ENCODE measurements at places on chromosomes 11 and 22.

DNA sequence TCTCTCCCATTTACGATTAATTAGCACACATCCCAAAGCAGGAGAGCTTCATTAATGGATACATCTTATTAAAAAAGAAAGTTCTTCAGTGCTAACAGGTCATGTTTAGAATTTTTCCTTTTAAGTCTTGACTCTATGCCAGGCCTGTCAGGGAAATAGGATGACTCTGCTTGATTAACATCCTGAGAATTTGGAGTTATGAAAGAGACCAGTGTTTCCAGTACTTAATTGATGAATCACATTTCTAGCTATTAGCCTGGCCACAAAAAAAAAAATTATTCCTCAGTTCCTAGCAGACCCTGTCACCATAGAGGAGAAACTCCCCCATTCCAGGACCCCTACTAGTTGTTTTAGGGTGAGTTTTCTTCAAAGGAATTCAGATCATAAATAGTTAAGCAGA lies 23.6 kb upstream of the ME3 start:
- peak; percentile 95 for DNase-seq

- DNase-seq: no peak
These were observed 82.5 kb downstream of the ARHGAP42 start for GRCh38 chr11:100769617-100770016.

DNA sequence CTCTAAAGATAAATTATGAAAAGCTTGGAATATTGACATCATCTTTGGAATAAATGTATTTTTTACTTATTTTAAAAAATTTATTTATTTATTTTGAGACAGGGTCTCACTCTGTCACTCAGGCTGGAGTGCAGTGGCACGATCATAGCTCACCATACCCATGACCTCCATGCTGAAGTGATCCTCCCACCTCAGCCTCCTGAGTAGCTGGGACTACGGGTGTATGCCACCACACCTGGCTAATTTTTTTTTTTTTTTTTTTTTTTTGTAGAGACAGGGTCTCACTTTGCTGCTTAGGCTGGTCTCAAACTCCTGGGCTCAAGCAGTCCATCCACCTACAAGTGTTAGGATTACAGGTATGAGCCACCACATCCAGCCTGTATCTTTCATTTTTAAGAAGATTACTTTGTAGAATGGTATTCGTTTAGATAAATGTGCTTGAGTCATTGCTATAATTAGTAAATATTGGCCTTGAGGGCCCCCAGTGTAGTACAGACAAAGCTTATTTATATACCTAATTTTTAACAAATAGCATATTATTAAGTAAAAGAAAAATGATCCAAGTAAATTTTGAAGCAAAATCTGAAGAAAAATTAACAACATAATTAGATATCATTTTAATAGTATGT lies 8.5 kb downstream of the SWAP70 start:
- DNase-seq: no peak

DNA sequence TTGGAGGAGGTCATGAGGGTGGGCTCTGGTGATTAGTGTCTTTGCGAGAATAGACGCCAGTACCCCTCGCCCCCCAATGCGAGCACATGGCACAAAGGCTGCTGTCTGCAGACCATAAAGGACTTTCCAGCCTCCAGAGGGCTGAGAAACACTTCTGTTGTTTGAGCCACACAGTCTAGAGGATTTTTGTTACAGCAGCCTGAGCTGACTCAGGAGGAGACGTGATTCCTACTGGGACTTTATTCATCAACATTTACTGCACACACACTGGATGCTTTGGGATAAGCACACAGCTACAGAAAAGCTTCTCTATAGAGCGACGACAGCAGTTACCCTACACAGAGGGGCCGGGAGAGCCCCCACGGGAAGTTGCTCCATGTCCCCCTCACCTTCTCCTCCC lies 345.0 kb downstream of the CTTN start:
- no peak for DNase-seq

DNA sequence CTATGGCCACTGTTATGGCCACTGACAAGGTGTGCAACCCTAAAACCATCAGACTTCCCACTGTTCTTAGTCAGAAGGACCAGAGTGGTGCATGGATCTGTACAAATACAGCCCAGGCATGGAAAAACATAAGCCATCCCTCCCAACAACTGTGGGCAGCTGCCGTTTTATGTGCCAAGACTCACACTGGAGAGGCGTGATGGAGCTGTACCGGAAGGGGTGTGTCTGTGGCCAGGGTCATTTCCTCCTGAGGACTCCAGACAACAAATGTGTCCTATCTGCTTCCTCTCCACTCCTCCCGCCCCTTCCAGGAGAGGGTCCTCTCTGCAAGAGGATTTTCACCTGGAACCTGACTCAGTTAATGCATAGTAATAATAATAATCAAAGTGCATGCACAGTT lies 29.5 kb downstream of the KCNJ1 start:
- DNase-seq: peak; percentile 31

DNA sequence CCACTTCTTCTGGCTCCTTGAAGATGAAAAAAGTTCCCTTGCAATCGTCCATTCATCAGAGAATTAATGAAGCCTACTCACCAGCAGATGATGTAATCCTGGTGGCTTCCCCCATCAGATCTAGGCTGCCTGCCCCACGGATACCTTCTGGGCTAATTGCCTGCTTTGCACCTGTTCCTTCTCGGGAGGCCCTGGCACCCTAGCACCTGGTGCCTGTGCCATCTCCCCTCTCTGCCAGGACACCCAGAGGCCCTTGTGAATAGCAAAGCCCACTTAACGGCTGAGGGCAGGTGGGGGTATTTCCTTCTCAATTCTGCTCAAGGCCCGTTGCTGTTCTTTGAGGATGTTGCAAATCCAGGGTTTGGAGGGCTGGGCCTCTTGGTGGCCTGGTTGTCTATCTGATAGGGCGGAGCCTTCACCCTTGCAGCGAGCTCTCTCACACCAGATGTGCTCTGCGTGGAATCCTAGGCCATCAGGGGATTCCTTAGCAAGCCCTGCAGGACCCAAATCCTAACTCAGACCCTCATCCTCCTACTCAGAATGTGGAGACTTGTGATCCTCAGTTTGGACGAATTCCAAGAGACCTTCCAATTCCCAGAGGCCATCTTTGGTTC lies at the start of gene LMO2:
Gene LMO2, minus strand, starts transcription at position 363 of the 614 bp plus-strand sequence. CDS start 22,360 bp downstream, outside the sequence.
- no peak for DNase-seq

DNA sequence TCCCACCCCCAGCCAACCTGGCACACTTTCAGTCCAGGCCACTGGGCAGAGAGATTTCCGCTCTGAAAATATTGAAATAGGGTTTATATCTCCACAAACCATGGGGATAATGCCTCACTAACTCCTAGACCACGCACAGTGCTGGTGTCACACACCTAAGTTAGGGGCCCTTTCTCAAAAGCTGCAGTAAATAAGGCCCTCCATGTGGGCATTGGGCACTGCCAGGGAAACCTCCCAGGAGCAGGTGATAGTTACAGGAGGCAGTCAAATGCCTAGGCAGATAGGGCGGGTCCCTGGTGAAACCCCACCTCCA lies 3.1 kb upstream of the IL10RA start:
- DNase-seq: no peak

DNA sequence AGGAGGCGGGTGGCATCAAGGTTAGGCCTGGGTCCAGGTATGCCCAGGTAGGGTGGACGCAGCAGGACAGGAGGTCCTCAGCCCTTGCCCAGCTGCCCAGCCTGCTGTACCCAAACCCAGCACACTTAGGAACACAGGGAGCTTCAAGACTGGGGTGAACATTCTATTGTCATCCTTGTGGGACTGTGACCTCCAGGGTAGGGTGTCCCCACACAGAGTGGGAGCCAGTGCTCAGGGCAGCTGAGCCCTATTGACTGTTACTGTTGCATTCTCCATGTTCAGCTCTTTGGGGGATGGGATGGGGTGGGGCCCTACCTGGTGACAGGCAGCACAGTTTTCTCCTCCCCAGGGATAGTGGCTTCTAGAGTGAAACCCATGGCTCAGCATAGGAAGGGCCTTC lies 106.0 kb downstream of the BCR start:
- no peak for DNase-seq

DNA sequence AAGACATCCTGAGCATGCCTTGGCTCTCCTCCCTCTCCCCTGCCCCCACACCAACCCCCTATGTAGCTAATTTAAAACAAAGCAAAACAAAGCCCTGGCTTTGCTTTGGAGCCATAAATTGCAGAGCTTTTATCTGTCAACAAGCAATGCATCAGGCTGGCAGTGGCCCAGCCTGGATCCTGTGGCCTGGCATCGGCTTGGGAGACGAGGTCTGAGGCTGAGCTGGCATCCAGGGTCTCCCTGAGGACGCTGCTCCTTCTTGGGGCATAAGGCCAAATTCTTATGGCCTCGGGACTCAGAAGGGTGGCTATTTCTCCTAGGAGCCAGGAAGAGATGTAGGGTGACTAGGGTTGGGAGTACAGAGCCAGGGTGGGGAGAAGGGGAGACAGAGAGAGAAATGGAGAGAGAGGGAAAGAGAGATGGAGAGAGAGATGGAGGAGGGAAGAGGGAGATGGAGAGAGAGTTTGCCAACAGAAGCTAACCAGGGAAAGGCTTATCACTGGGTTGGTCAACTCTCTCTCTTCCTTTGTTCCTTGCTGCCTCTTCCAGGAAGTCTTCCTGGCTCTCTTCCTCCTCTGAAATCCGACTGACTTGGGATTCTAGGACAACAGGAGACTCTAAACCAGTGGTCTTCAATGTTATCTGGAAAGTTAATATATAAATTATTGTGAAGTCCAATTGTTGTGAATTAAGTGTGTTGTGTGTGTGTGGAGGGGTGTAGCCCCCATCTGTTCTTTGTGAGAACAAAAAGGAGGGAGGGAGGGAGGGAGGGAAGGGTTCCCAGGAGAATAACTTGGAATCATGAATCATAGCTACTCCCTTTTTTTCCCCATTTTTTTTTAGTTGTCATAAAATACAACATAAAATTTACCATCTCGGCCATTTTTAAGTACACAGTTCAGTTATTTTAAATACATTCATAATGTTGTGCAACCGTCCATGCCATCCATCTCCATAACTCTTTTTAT lies 29.1 kb downstream of the TSPAN18 start:
- peak; percentile 39 for DNase-seq

GRCh38 chr11:72821920-72822799 lies 7.9 kb downstream of the ATG16L2 start:
- peak; percentile 89 for DNase-seq

DNA sequence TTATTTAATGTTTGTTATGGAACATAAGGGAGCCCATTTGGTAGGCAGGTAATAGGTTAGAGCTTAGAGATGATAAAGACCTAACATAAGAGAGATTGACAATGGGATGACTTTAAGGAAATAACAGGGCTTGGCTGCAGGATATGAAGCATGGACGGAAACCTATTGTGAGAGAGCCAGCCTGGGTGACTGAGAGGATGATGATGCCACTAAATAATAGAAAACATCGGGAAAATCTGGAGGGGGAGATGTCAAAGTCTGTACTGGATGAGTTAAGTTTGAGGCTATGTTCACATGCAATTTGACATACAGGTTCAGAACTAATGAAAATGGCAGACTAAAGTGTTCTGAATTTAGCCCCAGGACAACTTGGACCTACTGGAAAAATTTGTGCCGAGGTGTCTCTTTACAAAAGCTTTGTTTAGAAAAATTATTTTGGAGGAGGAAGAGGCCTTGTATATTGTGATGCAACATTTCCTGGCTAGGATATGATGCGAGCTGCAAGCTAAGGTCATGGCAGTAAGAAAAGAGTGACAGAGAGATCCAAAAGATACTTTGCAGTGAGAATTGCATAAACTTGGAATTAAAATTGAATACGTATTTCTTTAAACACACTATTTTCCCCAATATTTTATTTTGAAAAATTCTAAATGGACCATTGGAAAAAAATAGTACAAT lies 339.3 kb upstream of the PLET1 start:
- peak; percentile 40 for DNase-seq

DNA sequence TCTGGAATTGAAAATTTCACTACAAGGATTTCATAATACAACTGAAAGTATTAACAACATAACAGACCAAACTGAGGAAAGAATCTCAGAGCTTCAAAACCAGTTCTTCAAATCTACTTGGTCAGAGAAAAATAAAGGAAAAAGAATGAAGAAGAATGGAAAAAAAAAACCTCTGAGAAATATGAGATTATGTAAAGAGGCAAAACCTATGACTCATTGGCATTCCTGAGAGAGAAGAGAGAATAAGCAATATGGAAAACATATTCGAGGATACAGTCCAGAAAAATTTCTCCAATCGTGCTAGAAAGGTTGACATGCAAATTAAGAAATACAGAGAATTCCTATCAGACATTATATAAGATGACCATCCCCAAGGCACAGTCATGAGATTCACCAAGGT lies 23.4 kb upstream of the GPR83 start:
- DNase-seq: peak; percentile 38

GRCh38 chr22:49918911-49919881 lies 762 bp downstream of the CRELD2 start:
- DNase-seq: no peak

DNA sequence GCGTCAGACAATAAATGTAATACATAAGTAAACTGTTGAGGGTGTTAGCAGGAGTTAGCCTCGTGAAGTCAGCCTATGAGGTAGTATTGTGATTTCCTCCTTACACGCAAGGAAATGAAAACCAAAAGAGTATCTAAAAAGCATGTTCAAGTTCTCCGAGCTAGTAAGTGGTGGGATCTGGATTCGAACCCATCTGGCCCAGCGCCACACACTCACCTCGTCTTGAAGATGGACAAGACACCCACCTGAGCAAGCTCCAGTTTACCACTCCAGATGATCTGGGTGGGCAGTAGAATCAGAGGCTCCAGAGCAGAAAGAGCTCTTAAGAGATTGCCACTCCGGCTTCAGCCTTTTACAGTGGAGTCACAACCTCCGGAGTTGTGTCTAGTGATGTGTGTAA lies 140.3 kb downstream of the PKNOX2 start:
- DNase-seq: no peak

- DNase-seq: no peak
These were observed 1436.3 kb downstream of the TBC1D22A start for GRCh38 chr22:48198489-48199459.

DNA sequence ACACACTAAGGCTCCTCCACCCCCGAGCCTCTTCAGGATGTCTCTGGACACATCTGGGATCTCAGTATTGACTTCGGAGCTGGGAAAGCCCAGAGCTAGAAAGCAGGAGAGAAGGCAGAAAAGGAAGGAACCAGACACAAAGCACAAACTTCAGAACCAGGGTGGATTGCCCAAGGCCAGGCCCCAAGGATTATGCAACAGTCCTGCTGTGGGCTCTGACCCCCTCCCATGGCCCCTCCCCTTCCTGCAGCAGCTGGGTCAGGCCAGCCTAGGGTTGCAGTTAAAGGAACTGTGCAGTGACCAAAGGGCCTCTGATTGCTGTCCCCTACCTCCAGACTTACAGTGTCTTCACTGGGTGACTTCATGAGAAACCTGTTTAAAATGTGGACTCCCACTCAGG lies 5.3 kb downstream of the KCNE3 start:
- DNase-seq: peak; percentile 85
